ENCODE measurements at places on chromosomes 6 and 20.

DNA sequence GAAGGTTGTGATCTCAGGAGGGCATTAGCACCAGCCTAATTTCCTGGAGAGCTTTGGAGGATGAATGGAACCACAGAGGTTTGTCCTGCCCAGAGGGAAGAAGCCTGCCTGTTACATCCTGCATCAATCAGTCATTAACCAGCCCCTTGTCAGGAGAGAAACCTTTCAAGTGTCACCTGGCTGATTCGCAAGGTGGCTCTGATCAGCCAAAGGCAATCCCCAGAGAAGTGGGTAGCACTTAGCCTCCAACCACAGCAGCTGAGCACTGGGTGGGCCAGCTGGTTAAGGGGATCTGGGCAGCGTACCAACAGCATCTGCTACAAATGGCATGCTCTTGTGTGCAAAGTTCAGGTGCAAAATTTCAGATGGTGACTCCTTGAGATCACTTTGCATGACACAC, 26.9 kb downstream of the ANKEF1 start:
- peak; percentile 71 for DNase-seq

DNA sequence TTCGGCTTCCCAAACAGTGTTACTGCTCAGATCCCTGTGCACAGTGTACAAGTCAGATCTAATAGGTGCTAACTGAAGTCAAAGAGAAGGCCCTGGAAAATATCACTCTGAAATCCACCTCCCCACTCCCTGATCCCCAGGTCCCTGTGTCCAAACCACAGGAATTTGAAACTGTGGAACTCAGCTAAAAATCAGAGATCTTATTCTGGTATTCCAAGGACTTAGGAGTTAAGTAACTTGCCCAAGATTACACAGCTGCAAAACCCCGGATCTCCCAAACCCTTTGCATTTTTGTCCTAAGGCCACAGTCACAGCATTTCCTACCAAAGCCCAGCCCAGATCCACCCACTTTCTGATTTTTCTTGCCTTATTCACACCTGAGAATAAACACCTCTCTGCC, 32.3 kb upstream of the SLC23A2 start:
- DNase-seq = no peak

GRCh38 chr6:164763788-164764187, 545.6 kb downstream of the C6orf118 start:
- no peak for DNase-seq

GRCh38 chr20:48750941-48751635, 76.7 kb downstream of the PREX1 start:
- no peak for DNase-seq

DNA sequence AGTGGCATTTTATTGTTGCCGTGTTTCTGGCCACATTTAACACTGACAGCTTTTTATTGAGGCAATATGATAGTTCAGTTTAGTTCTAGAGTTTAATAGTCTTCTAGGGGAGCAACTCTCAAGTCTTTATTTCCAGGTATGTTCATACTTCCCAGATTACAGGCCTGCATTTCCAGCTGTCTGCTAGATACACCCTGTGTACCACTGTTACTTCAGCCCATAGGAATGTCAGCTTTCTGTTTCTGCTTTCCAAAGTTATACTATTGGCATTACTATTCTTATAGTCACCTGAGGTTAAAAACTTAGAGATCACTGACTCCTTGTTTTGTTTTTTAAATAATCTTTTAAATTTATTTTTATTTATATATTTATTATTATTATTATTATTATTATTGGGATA, 7.6 kb downstream of the ZNF451 start:
- DNase-seq = no peak

- no peak for DNase-seq
Measured at GRCh38 chr20:59733351-59733750, 129.0 kb downstream of the PHACTR3 start.

DNA sequence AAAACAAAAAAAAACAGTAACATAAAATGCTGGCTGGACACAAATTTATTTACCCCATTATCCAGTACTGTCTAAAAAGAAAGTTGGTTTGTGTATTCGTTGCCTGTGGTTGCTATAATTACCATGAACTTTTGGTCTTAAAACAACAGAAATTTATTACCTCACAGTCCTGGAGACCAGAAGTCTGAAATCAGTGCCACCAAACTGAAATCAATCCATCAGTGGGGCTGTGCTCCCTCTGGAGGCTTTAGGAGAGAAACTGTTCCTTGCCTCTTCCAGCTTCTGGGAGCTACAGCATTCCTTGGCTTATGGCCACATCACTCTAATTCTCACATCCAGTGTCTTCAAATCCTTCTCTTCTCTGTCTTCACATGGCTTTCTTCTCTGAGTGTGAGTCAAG, 79.4 kb downstream of the SNX5 start:
- no peak for DNase-seq

DNA sequence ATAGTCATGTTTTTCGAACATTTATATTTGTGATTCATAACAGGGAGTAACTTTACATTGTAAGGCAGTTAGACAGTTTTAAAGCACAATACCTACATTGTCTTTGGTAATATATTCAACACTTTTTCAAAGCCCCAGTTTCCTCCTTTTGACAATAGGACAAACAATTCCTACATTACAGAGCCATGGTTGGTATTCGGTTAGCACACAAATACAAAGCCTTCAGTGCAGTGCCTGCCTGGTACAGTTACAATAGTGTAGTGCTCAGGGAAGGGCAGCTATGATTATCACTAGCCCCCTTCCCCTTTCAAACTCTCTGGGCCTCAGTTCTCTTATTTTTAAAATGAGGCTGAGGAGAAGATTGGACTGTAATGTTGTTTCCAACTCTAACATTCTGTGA, 207.8 kb downstream of the TPBG start:
- no peak for DNase-seq

DNA sequence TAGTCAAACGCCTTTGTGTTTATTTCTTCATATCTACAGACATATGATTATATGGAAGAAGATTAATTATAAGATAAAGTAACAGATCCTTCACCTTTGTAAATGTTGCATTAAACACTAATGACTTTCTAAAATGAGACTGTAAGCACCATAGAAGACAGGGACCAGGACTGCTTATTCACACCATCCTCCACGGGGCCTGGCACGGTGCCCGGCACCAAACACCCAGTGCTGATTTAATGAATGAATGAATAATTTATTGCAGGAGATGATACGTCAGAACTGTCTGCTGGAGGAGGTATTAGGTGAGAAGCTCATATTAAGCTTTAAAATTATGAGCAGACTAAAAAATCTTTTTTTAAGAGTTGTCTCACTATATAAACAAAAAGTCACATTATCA, 88.3 kb downstream of the SLX4IP start:
- peak; percentile 90 for DNase-seq

GRCh38 chr6:144434308-144434990, 149.3 kb downstream of the UTRN start:
- no peak for DNase-seq

- DNase-seq = peak; percentile 76
Measured at GRCh38 chr6:34656378-34657036, 40.1 kb downstream of the ILRUN start.

DNA sequence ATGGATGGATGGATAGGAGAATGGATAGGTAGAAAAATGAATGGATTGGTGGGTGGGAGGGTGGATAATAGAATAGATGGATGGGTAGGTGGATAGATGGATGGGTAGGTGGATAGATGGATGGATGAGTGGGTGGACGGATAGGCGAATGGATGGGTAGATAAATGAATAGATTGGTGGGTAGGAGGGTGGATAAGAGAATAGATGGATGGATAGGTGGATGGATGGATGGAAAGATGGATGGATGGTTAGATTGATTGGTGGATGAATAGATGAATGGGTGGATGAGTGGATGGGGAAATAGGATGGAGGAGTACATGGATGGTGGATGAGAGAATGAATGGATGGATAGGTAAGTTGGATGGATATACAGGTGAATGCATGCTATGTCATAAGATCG, 110.5 kb downstream of the CEBPB start:
- no peak for DNase-seq

DNA sequence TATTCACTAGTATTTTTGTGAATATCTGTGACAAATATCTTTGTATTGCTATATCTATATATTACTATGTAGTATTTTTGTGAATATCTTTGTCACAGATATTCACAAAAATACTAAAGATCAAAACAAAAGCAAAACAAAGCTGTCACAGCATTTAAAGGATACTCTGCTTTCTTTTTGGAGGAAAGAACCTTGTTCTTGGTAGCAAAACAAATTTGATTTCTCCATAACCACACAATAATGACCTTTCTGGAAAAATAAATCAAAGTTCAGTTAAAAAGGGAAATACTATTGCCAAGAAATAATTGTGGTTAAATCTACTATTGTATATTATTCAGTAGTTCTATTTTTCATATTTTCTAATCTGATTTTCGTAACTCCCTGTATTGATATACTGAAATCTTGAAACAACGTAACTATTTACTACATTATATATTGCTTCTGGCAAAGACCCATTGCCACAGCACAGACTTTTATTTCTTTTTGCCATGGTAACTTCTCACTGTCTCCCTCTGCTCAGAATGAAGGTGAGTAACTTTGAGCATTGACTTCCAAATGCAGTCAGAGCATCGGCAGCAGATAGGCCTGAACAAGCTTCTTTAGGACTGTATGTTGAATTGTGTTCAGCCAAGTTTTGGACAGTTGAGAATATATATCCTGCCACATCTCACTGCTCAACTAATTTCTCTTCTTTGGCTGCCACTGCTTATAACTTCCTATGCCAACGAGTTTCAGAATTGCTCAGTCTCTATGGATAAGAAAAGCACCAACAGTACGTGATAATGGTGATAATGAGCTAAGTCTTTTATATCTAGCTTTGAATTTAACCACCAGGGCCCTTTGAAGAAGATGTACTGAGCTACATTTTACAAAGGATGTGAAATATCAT, 1097.2 kb upstream of the GJE1 start:
- no peak for DNase-seq

- DNase-seq = no peak
Measured at GRCh38 chr6:36169023-36170007, 27.2 kb upstream of the BRPF3 start.

GRCh38 chr6:105322499-105323225, 80.2 kb downstream of the PREP start:
- no peak for DNase-seq

DNA sequence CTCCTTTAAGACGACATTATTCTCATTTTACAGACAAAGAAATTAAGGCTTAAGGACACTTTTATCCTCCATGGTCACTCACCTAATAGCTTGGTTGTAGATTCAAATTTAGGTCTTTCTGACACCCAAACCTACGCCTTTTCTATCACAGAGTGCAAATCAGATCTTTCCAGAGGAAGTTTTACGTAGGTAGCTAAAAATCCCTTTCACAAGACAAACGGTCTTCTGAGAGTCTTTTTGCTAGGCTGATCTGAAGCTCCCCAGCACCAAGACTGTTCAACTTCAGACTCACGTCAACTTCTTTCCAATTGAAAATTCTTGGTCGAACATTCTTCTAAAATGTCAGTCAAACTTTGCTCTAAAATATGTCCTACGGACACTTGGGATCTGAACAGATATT, 46.5 kb downstream of the BLOC1S5 start:
- no peak for DNase-seq
